Activated naive CD8-positive, alpha-beta T cell treated with anti-CD3 and anti-CD28 coated beads, Interleukin-2, amount 50 U/mL, for 16 hours (primary cell): ENCODE measurements at places on chromosomes 7 and 10.

DNA sequence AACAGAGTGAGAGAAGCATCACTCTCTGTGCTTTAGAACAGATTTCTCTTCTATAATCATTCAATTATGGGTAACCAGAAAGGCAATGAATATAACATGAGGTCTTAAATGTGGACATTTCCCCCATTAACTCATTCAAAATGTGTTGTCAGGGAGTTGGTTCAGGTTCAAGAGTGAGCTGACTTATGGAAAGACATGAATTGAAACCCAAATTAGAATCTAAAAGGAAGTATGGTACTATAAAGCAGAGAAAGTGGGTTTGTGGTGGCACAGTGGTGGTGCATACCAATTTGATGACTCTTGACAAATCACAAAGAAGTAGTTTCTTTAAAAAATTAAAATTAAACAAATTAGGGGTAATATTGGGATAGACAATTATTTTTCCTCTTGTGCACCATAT is 114.6 kb upstream of the MEOX2 start:
- no peak for DNase-seq

DNA sequence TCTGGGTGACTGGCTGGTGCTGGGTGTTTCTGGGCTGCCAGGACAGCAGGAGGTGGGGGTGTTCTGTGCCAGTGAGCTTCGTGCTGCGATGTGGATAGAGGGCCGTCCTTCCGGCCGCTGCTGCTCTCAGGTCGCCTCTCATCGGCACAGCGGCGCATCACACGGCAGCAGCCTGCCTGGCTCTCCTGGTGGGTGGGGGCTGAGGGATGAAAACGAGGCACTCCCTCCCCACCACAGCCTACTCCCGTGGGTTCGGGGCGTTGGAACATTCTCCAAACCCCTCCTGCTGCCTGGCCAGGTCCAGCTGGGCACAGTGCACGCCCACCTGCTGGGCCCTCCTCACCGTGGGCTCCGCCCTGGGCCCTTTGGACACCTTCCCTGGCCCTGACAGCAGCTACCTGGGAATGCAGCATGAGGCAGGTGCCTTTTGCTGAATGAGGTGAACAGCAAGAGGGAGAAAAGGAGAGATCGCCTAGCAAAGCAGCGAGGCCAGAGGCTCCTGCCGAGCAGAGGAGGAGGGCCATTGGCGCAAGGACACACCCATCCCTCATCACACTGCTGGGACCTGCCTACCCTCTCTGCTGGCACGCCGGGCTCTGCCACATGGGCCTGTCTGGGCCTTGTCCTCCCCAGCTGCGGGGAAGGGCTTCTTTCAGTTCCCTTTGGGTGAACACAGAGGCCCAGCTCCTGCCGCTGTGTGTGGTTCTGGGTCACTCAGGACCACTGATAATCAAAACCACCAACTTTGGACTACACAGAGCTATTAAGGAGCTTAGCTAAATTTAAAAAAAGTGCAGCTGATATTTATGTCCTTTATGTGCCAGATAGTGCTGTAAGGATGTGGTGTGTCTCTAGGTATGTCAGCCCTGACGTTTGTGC is 33.4 kb downstream of the INPP5A start:
- DNase-seq = no peak

- no peak for DNase-seq
Measured at GRCh38 chr10:103806395-103807187, 48.8 kb downstream of the SH3PXD2A start.

GRCh38 chr10:64486149-64486548 is 964.9 kb downstream of the REEP3 start:
- no peak for DNase-seq

GRCh38 chr10:101816376-101816775 is 1.9 kb downstream of the OGA start:
- no peak for DNase-seq

- no peak for DNase-seq
Measured at GRCh38 chr7:48408731-48409130, 237.5 kb downstream of the ABCA13 start.

DNA sequence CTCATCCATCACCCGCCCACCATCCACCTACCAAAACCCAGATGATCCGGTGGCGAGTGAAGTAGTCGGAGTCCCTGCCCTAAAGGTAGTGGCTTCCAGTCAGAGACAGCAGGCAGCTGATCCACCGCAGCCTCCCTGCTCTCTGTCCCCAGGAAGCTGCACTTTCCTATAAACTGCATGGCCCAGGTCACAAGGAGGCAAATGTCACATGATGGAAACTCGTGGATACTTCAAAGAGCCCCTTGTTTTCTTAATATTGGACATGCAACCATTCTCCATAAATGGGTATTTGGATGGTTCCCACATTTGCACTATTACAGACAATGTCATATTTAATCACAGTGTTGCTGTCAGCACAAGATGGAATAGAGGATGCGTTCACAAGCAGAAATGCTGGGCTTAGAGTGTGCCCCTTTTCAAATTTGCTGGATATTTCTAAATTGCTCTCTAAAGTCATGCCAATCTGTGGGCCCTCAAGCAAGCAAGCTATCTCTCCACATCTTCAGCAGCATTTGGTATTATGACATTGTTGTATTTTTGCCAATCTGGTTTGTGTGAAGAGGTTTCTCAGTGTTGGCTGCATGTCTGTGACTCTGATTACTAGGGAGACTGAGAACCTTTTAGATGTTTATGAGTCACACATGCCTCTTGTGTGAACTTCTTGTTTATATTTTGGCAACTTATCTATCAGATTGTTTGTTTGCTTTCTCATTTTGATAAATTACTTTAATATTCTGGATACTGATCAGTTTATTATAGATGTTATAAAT is 822.0 kb downstream of the TNS3 start:
- no peak for DNase-seq

- DNase-seq = no peak
Measured at GRCh38 chr10:70688828-70689227, 16.5 kb downstream of the ADAMTS14 start.

DNA sequence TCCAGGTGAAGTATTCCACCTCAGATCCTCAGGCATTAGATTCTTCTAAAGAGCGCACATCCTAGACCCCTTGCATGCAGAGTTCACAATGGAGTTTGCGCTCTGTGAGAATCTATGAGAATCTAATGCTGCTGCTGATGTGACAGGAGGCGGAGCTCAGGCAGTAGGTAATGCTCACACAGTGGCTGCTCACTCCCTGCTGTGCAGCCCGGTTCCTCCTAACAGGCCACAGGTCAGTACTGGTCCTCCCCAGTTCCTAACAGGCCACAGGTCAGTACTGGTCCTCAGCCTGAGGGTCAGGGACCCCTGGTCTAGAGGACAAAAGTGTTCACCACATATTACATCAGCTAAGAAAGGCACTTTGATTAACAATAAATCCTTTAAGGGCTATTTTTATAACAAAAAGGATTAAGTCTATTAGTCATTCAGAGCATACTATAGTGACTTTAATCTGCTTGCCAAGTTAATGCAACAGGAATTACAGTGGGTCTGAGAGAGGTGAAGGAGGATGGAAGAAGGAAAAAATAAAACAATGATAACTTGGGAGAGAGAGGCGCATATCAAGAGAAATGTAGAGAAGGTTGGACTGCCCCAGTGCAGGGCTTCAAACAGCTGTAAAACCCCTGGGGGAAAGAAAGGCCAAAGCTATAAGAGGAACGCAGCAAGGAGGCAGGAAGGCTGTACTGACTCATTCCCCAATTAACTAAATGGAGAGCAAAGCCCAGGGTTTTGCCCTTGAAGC is 49.2 kb downstream of the CUL2 start:
- no peak for DNase-seq

- DNase-seq = no peak
Measured at GRCh38 chr7:53485354-53485753, 449.9 kb downstream of the POM121L12 start.

DNA sequence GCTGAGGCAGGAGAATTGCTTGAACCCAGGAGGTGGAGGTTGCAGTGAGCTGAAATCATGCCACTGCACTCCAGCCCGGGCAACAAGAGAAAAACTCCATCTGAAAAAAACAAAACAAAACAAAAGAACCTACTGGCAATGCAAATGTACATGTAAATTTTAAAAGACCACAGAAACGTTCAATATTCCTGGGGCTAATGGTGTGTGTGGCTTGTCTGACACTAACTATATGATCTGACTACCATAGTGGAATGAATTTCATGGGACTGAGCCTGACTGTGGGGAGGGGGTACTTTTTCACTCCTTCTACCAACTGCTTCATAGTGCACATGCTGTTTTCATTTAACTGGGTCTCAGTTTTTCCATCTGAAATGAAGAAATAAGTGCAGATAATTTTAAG is 69.6 kb downstream of the ITPRID1 start:
- DNase-seq = no peak

GRCh38 chr7:39985398-39985918 is 35.4 kb downstream of the CDK13 start:
- no peak for DNase-seq

DNA sequence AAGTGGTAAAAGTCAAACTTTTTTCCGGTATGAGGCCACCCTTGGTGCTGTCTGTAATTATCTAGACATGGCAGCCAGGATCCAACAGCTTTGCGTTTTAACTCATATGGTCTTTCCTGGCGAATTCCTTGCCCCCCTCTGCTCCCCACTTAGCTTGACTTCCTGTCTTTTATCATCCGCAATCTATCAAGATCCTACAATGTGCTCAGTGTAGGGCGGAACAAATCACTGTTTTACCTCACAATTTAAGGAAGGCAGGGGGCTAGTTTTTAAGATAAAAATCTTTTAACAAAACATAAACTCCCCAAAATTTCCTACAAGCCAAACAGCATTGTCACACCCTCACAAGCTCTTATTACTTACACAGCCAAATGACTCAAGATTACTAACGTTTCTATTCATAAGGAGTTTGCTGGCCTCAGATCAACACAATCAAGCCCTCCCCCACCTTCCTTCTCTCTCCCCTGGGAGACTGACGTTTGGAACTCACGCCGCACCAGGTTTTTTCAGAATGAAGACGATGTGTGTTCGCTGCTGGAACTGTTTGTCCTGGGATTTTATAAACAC is 1.3 kb upstream of the CDK14 start:
- DNase-seq = no peak

GRCh38 chr7:128129224-128129864 is 98.1 kb upstream of the LRRC4 start:
- no peak for DNase-seq

GRCh38 chr10:89556600-89556999 is 21.2 kb upstream of the SLC16A12 start:
- DNase-seq = no peak

- DNase-seq = no peak
Measured at GRCh38 chr7:104208421-104208780, 588 bp upstream of the ORC5 start.

GRCh38 chr7:50734246-50734645 is 48.5 kb downstream of the GRB10 start:
- DNase-seq = no peak

GRCh38 chr7:135161669-135162068 is 8.8 kb downstream of the CYREN start:
- no peak for DNase-seq

DNA sequence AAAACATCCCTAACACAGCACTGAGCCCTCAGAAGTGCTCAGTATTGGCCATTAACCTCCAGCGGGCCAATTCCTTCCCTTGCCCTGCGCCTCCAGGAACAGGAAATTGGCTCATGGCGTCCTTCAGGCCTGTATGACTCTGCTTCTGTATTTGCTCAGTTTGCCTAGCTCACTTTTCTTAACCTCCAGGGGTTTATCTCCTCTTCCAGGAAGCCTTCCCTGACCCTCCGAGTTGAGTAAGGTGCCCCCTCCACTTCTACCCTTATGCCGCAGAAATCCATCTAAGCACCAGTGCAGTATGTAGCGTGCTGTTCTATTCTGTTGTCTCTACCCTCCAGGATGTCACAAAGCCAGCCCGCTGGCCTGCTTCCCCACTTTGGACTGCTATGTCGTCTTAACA is 1.1 kb upstream of the SFXN4 start:
- no peak for DNase-seq

DNA sequence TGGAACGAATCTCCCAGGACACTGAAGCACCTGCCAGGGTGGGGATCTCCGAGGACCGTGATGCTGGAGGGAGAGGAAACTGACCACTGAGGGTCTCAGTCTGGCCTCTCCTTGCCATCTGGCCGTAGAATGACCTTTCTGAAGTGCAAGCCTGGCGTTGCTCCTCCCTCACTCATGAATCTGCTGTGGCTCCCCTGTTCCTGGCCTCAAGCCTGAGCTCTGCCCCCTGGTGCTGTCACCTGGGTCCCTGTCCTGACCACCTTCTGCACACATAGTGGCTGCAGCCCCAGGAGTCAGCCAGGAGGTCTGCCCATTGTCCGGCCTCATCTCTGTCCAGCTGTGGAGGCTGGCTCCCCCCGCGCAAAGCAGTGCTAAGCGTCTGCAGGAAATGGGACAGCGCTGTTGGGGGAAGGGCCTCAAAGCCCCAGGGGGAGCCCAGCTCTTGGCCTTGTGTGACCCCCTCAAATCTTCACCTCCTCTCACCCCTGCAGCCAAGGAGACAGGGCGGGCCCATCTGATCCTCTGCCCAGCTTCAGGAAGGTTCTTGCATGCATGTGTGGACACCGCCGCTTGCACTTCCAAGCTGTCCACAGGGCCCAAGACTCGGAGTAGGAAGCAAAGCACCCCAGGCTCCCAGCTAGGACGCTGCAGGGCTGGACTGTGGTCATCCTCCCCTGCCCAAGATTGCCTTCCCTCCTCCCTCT is 65.7 kb downstream of the MYL10 start:
- DNase-seq = no peak

- DNase-seq = no peak
Measured at GRCh38 chr7:22640269-22640668, 86.7 kb upstream of the IL6 start.

DNA sequence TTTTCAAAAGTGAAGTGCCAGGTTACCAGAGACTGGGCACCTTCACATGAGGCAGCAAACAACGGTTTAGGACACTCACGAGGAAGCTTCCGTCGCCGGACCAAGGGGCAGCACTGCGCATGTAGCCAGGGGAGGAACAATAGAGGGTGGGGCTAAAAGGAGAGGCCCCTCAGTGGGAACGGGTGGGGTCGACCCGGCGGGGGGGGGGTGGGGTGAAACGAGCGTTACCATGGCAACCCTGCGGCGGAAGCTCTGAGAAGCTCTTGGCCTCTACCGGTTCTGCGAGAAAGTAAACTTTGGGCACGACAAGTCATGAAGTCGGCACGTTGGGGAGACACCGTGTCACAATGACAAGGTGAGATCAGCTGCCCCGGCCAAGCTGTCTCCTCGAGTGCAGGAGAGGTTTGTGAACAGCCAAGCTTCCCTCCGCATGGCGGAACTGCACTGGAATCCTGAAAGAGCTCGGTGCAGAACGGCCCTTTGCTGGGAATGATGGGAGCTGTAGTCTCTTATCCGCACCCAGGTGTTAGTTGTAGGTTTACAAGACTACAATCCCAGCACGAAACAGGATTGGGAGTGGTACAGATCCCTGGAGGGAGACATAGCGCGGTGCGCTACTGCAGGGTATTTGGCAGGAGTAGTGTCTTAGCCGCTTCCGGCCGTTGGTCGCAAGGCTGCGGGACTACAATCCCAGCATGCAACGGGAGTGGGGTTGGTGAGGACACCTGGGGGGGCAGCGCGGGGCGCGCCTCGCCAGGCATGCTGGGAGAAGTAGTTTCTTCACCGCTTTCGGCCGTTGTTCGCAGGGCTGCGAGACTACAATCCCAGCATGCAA is 72.8 kb upstream of the ZNF722 start:
- peak; percentile 82 for DNase-seq

- no peak for DNase-seq
Measured at GRCh38 chr10:13630231-13630630, 43.5 kb downstream of the PRPF18 start.
